ENCODE measurements at places on chromosomes 7 and 10.

DNA sequence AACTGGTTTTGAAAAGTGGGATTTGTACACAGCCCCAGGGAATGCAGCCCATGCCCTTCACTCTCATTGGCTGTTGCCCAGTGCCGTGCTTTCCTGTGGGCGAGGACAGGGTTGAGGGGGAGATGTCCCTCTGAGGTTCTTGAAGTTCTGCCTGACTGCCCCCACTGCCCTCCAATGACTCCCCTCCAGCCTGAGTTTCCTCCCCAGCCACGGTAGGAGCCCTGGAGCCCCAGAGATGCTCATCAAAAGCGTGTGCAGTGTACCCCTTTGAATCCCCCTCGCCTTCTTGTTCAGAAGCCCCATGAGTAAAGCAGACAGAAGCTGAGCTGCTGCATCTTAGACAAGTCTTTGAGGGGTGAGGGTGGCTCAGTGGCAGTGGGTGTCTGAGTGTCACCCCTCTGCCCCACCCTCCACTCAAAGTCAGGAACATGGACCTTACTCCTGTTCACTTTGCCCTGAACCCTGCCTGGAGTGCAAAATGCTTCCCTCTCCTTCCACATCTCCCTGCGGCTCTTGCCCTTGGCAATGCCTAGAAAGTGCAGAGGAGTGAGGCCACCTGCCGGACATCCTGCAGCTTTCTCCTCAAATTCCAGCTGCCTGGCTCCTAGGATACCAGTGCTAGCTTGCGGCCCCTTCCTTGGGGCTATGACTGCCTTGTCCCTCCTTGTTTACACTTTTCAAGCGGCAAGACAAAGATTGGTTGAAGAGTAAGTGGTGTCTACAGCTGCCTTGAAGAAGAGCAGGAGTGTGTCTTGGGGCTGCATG, 19.9 kb downstream of the FAM241B start:
- ATAC-seq = no peak

GRCh38 chr7:84218681-84219080, 24.1 kb upstream of the SEMA3A start:
- no peak for ATAC-seq

DNA sequence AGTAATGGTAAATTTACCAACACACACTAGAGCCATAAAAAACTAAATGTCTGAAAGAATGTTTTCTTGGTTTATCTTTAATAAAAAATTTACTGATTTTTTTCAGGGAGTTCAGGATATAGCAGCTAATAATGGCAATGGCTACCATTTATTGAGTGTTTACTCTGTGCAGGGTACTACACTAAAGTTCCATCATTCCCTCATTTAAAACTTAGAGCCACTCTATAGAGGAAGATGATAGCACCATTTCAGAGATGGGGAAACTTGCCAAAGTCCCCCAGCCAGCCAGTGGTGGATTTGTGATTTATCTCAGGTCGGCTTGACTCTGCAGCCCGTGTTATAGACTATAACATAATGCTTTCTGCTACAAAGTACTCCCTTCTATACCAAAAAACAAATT, 86.6 kb downstream of the LSMEM1 start:
- no peak for ATAC-seq

DNA sequence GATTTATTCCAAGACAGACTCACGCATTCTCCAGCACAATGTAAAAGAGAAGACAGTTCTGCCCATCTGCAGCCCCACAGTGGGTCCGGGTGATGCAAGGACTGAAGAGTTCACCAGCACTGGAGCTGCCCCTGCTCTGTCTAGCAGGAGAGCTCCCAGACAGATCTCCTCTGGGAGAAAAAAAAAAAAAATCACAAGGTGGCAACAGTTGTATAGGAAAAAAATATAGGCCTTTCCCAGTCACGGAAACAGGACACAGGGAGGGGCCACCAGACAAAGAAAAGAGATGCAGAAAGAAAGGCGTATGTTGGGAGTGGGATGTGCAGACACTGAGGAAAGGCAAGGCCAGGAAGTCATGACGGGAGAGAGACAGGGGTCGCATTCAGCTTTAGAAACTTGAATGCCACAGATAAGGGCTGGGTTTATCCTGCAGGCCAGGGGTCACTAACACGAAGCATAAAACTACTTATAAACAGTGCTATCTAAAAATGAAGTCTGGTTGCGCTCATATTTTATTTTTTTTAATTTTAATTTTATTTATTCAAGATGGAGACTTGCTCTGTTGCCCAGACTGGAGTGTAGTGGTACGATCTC, 54.1 kb downstream of the FAM171A1 start:
- no peak for ATAC-seq

DNA sequence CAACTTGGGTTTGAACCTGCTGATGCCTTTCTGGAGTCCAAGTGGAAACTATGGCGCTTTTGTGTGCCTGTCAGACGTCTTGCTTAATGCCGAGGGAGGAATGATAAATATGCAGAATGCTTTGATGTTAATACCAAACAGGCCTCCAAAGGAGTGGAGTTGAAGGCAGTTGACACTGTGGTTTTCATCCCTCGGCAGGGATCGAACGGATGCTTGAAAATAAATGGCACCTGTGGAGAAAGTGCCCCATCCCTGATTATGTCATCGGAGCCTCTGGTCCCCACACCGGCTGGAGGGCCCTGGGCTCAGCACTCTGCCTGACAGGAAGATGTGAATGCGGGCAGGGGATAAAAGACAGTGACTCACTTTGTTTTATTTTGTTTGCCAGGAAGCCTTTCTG, 148.7 kb upstream of the GPR26 start:
- no peak for ATAC-seq

- ATAC-seq = no peak
Measured at GRCh38 chr10:80100861-80101695, 22.6 kb downstream of the TMEM254 start.

Measured in SK-N-SH treated with all-trans-retinoic acid at 6 μM for 48 hours (cell line).